ENCODE measurements at places on chromosomes 5 and 9.
A peak's percentile ranks its signal among the peaks of the same experiment; 100 is the strongest.

- no peak for DNase-seq
These were observed 148.0 kb downstream of the RORB start for GRCh38 chr9:74645007-74645639.

GRCh38 chr5:77876316-77876715, 100.2 kb upstream of the TBCA start:
- DNase-seq = no peak

GRCh38 chr9:2000314-2000713, 14.8 kb upstream of the SMARCA2 start:
- DNase-seq = no peak

DNA sequence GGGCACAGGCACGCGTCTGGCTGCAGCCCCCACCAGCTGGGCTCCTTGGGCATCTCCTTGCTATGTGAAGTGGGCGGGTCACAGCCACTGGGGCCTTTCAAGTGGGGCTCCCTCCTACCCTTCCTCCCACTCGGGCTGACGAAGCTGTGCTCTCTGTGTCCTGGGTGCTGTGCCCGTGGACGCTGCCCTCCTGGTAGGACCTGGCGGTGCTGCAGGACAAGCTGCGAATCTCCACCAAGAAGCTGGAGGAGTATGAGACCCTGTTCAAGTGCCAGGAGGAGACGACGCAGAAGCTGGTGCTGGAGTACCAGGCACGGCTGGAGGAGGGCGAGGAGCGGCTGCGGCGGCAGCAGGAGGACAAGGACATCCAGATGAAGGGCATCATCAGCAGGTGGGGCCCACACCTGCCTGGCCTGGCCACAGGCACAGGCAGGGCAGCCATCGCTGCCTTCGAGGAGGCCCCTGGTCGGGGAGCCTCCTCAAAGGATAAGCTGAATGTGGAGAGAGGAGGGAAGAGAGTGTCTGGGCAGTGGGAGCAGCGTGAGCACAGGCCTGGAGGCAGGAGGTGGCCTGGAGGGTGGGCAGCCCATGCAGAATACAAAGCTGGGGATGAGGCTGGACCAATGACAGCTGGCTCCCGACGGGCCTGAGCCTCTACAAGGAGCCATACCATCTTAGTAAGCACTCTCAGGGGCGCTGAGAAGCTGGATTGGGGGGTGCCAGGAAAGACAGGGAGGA, 124.7 kb downstream of the DAB2IP start:
- DNase-seq = no peak

- DNase-seq = no peak
These were observed 60.8 kb downstream of the CDO1 start for GRCh38 chr5:115755675-115756074.

DNA sequence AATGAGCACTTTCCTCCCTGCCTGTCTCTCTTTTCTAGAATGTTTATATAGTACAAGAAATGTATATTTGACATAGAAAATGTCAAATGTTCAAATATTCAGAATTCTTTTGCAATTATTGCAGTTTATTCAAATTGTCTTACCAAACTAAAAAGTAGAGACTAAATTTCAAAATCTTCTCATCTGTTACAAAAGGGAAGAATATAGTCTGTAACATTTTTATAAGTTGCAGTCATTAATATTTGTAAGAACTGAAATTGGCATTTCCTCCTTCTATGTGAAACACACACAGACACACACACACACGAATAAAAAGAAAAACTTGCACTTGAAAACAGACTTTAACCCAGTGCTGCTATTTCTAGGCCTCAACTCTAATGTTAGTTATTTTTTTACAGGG, 56.4 kb downstream of the NR3C1 start:
- no peak for DNase-seq

DNA sequence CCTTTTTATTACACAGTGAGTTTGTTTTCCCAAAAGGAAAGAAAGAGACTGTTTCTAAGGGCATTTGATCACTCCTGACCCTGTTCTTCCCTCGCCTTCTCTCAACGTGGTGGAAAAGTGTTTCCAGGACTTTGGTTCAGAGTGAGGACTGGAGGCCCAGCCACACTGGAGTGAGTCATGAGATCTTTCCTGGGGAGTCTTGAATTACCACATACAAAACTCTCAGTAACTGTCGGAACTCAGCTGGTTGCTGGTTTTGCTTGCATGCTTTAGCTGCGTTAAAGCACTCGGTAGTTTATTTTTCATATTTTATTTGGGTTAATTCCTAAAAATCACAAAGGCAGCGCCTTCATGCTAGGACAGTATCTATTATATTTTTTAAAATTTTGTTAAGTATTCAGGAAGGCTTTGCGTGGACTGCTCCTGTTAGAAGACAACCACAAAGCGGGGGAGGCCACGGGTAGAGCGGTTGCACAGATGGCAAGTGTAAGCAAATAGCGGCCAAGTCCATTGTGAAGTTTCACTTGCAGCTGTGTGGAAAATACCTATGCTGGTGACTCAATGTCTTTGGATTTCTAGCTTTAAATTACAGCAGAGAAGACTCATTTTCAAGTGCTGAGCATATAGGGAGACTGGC, 77.7 kb downstream of the ARSB start:
- peak; percentile 14 for DNase-seq

GRCh38 chr5:149820536-149821510, 90.7 kb downstream of the PPARGC1B start:
- DNase-seq = no peak

DNA sequence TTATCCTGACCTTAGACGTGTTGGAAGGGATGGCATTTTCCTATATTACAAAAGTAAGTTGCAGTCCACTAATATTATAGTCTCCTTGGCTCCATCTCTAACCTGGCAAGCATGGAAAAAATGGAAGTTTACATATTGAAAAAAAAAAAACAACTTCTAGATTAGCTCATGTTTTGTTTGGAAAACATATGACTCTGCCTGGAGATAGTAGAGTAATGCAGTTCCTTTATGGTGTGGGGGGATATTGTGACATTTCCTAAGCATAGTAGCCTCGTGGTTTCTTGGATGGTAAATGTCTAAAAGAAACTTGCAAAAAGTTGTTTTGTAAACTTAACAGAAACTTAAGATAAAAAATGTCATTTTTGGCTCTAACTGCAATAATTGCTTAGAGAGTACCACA, 244.4 kb upstream of the FBXL7 start:
- no peak for DNase-seq

DNA sequence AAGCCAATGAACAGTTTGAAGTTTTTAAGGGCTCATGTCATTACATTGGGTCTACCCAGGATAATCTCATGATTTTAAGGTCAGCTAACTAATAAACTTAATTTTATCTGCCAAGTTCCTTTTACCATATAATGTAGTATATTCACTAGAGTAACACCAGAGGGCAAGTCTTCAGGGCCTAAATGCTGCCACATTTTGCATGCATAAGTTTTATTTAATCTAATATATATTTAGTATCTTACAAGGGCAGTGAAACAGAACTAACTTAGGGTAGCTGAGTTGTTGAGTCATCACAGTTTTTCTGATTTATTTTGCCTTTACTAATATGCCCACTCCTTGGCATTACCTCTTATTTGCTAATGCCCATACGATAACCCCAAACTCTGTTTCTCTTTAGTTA, 8.1 kb upstream of the APC start:
- DNase-seq = no peak

DNA sequence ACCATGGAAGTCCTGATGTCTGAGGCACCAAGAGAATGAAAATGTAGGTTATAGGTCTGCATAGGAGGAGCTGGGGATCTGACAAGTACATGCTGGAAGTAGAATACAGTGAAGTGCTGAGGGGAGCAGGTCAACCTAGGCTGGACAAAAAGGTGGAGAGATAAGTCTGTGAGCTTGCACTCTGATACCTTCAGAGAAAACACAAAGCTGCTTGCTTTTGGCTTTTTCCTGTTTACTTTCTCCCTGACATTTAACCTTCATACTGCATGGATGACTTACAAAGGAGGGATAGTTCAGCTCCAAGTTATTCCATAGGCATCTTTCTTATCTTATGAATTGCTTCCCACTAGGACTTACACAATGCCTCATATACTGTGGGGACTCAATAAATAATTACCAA, 256.7 kb upstream of the NREP start:
- no peak for DNase-seq

- no peak for DNase-seq
These were observed 1.1 kb downstream of the POLR1E start for GRCh38 chr9:37486616-37487548.

DNA sequence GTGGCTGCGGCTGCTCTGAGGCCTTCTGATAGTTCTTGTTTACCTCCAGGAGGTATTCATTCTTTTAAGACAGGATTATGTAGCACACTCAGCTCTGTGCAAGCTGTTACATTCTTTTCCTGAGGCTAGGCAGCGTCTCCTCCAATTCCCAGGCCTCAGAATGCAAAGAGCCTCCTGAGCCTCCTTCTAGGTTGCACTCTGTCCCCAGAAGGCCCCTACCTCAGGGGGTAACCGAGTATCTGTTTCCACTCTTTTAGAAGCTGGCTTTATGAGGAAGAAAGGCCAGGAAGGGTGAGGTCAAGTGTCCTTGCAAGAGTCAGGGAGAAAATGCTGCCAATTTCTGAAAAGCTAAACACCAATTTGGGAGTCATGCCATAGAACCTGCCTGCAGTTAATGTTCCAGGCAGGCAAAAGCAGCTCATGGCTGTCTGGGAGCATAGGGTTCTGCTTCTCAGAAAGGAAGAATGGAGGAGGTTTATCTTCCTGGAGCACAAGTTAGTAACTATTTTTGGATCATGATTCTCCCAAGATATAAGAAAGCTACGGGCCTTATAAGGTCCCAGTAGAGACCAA, 178.9 kb downstream of the SEMA6A start:
- DNase-seq = no peak

GRCh38 chr9:135144581-135145170, 57.2 kb downstream of the OLFM1 start:
- DNase-seq = no peak

GRCh38 chr5:134994560-134995156, 27.0 kb downstream of the CATSPER3 start:
- DNase-seq = no peak

- no peak for DNase-seq
These were observed 130.1 kb downstream of the ARSB start for GRCh38 chr5:78855026-78855425.

DNA sequence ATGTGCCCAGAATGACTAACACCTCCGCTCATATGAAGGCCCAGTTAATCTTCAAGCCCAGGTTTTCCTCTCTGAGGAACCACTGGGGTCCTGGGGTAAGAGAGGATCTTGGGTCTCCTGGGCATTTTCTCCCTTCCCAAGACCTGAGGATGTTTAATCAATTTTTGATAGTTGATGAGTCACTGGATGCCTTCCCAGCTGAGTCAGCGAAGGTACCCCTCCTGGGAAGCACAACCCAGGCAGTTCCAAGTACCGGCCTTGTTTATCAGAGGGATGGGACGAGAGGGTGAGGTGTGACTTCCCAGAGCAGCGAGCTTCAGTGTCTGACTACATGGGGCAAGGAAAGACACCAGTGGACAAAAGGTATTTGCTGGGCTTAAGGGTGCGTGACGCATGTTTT, 119.6 kb upstream of the IL12B start:
- no peak for DNase-seq

GRCh38 chr9:129070696-129071525, 10.0 kb upstream of the DOLPP1 start:
- no peak for DNase-seq

- DNase-seq = no peak
These were observed 1.6 kb downstream of the KLHL3 start for GRCh38 chr5:137734331-137734730.

GRCh38 chr5:174724484-174725260, at the start of gene MSX2:
Gene MSX2, plus strand, starts transcription at chr5:174724582. Its CDS starts 78 bp downstream, at chr5:174724660.
- DNase-seq = peak; percentile 44

GRCh38 chr5:38529955-38530646, 26.3 kb downstream of the LIFR start:
- DNase-seq = no peak

GRCh38 chr5:24235946-24236345, 408.8 kb downstream of the CDH10 start:
- no peak for DNase-seq

GRCh38 chr5:133238426-133239205, 186.8 kb downstream of the HSPA4 start:
- no peak for DNase-seq

DNA sequence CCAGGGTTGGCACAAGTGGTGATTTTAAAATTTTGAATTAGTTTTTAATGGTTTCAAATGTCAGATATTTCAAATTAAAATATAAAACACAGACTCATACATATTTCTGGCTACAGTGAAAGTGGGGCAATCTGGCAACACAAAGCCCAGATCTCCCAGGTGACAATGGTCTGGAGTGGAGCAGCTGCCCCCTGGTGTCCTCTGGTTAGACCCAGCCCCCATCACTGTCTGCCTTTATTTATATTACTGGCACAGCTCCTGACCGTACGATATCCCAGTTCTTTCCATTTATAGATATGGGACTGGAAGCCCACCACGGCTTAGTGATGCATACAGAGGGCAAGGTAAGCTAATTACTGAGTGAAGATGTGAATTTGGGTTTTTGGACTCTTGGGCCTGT, 37.3 kb downstream of the MACIR start:
- DNase-seq = no peak

DNA sequence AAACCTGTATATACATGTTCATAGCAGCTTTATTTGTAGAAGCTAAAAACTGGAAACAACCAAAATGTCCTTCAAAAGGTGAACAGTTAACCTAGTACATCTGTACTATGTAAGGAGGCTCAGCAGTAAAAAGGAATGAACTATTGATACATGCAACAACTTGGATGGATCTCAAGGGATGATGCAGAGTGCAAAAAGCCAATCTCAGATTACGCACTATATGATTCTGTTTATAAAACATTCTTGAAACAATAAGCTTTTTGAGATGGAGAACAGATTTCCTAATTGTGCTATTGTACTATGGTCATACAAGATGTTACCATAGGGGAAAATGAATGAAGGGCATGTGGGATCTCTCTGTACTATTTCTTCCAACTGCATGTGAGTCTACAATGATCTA, 88.9 kb downstream of the PAM start:
- DNase-seq = no peak

- DNase-seq = peak; percentile 63
These were observed 92.8 kb downstream of the SNX18 start for GRCh38 chr5:54610197-54610944.

DNA sequence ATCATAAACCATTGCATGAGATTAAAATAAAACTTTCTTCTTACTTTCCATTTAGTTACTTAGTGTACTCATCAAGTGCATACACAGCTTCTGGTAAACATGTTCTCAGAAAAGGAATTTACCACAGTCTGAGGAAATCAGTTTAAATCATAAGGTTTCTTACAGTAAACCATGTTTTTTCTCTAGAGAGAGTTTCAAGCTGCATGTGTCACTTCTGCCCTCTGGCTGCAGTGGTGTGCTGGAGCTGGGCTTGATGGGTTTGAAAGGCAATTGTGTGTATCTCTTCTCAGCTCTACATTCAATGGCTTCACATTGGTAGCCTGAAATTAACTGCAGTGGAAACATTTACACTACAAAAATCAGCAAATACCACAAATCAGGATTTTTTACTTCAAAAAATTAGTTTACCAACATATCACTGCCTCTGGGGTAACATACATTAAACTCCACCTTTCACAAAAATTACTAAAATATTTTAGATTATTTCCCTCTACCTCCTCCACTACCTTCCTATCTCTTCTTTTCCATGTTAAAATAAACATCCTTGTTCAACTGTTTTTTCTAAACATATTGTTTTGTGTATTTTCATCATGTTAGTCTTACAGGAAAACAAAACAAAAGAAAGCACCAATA, 414.3 kb downstream of the ANXA1 start:
- DNase-seq = peak; percentile 3
